Activated T-cell treated with anti-CD3 and anti-CD28 coated beads for 48 hours (primary cell): ENCODE measurements at places on chromosomes 7 and 10.

DNA sequence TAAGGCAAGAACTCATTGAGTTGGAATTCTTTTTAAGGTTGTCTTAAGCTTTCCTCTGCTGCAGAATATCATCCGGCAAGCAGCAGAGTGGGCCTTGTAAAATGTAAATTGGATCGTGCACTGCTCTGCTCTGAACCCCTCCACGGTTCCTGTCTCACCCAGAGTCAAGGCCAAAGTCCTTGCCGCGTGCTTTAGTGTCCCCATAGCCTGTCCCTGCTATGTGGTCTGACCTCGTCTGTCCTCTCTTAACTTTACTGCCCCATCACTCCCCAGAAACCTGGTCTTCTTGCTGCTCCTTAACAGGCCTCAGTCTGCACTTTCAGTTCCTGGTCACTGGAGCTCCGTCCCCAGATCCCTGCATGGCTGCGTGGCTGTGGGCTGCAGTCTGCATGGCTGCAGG lies 121.6 kb upstream of the SDK1 start:
- no peak for DNase-seq

DNA sequence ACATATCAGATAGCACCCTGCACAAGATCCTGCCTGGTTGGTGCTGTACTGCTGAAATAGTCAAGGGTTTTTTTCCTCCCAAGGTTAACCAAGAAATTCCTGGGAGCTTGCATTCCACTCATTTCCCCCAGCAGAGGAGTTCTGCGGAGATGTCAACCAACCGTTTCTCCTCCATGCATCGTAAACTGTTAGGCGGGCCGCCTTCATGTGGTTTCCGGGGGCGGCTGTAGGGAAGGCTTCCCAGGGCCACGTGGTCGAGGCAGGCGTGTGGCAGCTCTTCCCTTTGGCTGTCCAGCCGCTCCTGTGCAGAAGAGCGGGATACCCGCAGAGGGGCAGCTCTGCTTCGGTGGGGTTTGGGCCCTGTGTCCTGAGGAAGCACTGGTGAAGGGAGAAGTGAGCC lies 113.7 kb downstream of the RGS10 start:
- no peak for DNase-seq

- no peak for DNase-seq
Measured at GRCh38 chr7:25391295-25391861, 163.1 kb upstream of the NPVF start.

GRCh38 chr10:48996-49395 lies at the start of gene TUBB8:
Gene TUBB8, minus strand, starts transcription at chr10:49296. Its CDS starts 58 bp downstream, at chr10:49238.
- DNase-seq: no peak

DNA sequence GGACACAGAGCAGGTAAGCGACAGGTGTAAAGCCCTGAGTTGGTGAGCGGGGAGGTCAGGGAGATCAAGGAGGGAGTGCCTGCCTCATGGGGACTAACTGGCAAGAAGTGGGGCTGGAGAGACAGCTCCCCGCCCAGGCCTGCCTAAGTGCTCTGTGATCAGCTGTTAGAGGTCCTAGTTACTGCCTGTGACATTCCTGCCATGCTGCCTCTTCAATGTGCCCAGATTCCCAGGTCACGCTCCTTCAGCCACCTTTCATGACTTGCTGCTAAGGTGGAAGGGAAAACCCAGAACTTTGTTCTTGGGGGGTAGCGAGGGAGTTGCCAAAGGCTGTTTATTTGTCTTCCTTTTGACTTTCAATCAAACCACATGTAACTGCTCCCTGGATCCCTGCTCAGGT lies 114.3 kb upstream of the ZNF438 start:
- no peak for DNase-seq

GRCh38 chr10:98659951-98660350 lies 213.2 kb upstream of the HPS1 start:
- DNase-seq: no peak

GRCh38 chr10:59838085-59838789 lies 68.1 kb downstream of the CCDC6 start:
- DNase-seq: no peak

GRCh38 chr10:46518028-46518725 lies 38.3 kb downstream of the GPRIN2 start:
- no peak for DNase-seq
